ENCODE measurements at places on chromosomes 16 and 17.
A peak's percentile ranks its signal among the peaks of the same experiment; 100 is the strongest.

DNA sequence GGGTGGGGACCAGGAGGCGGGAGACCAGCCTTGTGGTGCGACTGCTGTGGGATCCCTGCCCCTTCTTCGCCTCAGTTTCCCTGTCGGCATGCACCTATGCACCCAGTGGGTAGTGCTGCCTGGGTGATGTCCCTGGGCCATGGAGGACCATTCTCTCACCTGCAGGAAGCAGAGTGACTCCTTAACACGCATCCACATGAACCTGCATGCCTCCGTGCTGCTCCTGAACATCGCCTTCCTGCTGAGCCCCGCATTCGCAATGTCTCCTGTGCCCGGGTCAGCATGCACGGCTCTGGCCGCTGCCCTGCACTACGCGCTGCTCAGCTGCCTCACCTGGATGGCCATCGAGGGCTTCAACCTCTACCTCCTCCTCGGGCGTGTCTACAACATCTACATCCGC, 25.2 kb downstream of the ADGRG5 start:
- no peak for DNase-seq

- no peak for DNase-seq
Measured at GRCh38 chr16:1275791-1276579, 20.1 kb downstream of the TPSD1 start.

DNA sequence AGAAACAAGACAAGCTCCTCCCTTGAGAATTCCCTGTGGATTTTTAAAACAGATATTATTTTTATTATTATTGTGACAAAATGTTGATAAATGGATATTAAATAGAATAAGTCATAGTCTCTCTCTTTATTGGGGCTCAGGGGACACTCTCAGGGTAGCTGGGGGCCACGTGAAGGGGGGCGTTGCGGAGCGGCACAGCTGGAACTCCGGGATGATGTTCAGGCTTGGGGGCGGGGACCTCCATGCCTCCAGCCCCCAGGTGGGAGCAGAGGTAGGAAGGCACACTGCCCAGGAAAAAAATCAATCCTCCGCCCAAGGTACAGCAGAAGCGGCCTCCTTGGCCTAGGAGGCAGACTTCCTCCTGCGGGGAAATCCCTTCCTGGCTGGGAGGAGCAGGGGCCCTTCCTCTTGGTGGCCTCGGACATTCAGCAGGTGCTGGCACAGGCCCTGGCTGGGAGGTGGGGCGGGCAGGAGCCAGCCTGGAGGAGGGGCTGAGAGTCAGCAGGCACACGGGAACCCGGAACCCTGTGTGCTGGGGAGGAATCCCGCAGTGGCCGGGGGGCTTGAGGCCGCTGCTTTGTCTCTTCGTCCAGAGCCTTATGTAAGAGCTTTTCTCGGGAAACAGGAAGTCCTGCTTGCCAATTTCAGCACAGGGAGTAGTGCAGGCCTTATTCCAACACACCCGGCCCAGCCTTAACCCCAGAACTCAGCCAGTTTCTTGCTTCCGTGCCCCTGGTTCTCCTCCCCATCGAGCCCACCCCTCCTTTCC, 591 bp upstream of the TNFSF13 start:
- DNase-seq, result peak; percentile 87

DNA sequence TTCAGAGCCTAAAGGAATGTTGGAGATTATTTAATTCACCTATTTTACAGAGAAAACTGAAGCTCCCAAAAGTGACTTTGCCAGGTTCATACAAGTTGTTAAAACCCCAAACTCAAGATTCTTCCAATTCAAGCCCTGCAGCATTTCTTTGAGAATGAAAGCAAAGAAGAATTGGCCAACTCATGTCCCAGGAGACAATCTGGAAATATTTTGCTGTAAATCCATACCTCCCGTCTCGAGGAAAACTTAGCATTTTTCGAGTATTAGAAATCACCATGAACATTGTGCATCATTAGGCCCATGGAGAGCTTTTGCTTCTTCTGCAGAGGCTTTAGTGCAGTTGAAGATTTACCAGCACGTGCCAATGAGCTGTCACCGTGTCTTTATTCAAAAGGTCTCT, 176.4 kb upstream of the KCNJ16 start:
- no peak for DNase-seq

DNA sequence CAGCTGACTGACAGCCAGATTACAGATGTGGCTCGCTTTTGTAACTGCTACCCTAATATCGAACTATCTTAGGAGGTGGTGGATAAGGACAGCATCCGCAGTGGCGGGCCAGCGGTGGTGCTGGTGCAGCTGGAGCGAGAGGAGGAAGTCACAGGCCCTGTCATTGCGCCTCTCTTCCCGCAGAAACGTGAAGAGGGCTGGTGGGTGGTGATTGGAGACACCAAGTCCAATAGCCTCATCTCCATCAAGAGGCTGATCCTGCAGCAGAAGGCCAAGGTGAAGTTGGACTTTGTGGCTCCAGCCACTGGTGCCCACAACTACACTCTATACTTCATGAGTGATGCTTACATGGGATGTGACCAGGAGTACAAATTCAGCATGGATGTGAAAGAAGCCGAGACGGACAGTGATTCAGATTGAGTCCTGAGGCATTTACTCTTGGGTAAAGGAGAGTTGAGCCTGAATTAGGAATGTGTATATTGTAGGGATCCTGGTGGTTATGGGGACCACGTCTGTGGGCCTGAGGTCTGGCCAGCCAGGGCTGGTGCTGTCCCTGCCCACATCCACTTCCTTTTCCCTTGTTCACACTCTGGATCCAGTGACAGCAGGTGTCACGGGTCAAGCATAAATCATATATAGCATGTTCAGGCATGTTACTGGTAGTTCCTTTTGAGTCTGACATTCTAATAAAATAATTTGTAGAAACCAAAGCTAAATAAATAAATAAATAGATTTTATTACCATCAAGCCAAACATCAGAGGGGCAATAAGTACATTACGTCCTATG, 89.0 kb upstream of the SMURF2 start:
- DNase-seq, result no peak

DNA sequence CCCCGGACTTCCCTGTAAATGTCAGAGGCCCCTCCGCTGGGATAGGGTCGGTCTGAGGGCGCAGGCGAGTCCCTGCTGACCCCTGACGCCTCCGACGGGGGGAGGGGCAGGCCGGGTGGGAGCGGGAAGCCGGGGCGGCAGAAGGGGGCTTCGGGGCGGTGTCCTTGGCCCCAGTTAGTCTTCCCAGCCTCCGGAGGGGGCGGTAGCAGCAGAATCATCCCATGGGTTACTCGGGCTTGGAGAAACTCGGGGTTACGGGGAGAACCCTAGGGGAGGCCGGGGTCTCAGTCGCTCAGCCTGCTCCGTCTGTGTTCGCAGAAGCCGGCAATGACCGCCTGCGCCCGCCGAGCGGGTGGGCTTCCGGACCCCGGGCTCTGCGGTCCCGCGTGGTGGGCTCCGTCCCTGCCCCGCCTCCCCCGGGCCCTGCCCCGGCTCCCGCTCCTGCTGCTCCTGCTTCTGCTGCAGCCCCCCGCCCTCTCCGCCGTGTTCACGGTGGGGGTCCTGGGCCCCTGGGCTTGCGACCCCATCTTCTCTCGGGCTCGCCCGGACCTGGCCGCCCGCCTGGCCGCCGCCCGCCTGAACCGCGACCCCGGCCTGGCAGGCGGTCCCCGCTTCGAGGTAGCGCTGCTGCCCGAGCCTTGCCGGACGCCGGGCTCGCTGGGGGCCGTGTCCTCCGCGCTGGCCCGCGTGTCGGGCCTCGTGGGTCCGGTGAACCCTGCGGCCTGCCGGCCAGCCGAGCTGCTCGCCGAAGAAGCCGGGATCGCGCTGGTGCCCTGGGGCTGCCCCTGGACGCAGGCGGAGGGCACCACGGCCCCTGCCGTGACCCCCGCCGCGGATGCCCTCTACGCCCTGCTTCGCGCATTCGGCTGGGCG, 542 bp downstream of the GUCY2D start:
- no peak for DNase-seq

DNA sequence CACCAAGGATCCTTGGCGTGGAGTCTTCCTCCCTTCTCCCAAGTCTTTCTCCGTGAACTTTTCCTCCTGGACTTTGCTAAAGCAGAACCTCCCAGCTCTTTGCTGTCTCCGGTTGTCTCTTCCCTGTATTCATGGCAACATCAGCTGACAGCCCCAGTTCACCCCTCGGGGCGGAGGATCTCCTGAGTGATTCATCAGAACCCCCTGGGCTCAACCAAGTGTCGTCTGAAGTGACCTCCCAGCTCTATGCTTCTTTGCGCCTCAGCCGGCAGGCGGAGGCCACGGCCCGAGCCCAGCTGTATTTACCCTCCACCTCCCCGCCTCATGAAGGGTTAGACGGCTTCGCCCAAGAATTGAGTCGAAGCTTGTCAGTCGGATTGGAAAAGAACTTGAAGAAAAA, 943 bp downstream of the CNTROB start:
- DNase-seq, result no peak

DNA sequence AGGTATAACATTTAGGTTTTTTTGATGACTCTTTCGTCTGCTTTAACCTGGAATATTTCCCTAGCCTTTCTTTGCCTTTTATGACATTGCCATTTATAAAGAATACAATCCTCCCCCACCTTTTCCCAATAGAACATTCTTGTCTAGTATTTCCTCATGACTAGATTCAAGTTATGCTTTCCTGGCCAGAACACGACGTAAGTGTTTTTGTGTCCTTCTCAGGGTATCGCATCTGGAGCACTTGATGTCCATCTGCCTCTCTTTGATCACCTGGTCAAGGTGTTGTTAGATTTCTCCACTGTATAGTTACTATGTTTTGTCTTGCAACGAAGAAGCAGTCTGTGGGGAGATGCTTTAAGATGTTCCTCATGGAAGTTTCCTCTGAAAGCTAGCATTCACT, 87.4 kb downstream of the MSI2 start:
- DNase-seq, result no peak

DNA sequence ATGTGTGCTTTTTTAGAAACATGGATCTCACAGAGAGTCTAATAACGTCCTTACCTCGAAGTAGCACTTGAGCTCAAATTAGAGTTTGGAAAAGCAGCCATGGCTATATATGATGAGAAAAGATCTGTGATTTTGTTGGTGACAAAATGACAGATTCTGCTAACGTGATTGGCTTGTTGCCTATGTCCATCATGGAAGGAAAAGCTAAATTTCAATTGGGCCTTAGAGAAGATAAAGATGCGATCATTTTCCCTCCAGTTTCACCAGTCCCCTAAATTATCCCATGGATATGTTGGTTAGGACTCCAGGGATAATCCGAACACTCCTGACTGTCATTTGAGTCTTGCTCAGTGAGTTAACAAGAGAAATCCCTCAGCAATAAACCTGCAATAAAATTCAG, 175.8 kb downstream of the C16orf95 start:
- DNase-seq, result no peak

DNA sequence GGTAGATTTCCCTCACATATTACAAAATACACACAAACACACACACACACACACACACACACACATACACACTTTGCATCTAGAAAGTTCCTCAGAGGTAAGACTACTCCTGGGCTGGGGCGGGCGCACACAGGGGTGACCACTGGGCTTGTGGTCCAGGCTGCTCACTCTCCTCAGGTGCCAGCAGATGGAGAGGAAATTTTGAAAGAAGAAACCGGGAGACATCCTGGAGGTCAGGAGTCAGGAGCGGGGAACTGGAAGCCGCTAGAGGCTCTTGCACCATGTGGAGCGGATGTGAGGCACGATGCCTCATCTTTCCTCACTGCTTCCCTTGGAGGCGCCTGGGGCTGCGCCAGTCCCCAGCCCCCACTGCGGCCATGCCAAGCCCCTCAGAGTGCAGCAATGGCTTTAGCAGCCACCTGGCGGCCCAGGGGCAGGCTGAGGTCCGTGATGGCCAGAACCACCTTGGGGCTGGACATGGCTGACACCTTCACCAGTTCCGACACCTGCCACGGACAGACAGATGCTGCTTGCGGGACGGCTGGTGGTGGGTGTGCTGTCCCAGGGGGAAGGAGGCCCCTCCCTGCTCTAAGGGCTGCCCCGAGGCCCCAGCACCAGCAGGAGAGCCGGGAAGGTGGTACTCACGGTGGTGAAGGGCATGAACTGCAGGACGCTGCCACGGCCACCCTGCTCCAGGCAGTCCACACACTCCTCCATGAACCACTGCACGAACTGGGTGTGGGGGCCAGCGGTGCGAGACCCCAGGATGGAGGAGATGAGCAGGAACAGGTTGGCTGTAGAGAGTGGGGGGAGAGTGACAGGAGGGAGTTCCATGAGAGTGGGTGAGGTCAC, 4.1 kb downstream of the CSF3 start:
- DNase-seq, result no peak

DNA sequence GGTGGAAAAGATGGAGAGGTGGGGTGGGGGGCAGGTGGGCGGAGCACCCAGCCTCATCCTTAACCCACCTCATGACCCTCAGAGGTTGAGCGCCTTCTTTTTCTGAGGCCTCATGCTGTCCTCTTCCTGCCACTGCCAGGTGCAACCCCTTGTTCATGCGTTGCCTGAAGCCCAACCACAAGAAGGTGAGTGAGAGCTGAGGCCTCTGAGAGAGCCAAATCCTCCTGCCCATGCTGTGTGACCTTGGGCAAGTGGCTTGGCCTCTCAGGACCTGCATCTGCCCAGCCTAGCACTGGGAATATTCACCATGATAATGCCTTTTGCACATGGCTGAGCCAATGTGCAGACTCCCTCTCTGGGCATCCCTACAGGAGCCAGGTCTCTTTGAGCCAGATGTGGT, 32.1 kb downstream of the MYO15A start:
- no peak for DNase-seq

DNA sequence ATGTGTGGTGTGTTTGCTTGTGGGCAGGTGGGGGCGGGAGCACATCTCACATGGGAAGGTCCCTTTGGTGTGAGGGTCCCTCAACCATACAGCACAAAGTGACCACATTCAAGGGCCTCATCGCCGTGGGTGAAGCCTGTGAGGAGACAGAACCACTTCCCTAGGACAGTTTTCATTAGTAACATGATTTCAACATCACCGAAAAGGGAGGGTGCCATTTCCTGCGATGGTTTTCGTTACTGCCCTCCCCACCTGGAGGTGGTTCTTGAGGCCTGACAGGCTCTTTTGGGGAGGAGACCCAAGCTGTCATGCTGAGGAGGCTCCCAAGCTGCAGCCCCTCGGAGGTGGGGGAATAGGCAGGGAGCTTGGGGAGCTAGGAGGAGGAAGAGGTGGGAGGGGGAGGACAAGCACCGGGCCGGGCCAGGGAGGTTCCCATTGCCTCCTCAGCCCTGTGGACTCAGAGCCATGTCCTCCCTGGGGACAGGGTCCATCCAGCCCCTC, 9.5 kb downstream of the CD300LB start:
- DNase-seq, result no peak

DNA sequence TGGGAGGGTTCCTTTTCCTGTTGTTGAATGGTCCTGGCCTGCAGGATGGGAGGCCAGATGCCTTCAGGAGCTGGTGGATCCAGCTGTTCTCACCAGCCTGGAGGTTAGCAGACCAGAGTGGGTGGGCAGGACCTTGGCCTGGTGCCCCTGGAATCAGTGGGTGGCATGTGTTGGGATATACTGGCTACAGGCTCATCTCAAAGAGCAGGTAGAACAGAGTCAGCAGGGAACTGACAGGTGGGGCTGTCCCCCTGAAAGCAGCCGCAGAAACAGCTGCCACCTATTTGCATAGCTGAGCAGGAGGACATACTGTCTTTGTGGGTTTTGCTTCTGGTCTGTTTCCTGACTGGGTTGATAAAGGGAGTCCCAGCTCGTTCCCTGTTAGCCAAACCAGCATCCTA, 144.1 kb downstream of the RAB11FIP4 start:
- DNase-seq, result no peak

- DNase-seq, result no peak
Measured at GRCh38 chr16:58096249-58096648, 32.9 kb downstream of the CFAP20 start.
